ENCODE measurements at places on chromosomes 5 and 9.
A peak's percentile ranks its signal among the peaks of the same experiment; 100 is the strongest.

DNA sequence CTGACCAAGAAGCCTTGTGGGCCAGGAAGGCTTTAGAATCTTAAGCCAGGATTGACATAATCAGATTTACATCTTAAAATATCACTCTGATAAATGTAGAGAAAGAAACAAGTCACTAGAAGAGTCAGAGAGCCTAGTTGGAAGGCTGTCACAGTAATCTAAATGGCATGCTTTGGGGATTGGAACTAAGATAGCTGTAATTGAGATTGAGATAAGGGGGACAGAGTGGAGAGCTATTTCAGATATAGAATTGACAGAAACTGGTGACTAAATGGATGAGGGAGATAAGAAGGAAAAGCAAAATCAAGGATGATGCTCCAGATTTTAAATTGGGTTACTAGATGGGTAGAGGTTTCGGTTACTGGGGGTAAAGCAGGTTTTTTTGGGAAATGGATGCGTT lies 100.5 kb downstream of the XRCC4 start:
- DNase-seq: no peak

- DNase-seq: peak; percentile 77
These were observed 727 bp downstream of the SMAD5 start for GRCh38 chr5:136133222-136133921.

- peak; percentile 80 for DNase-seq
These were observed 71.1 kb downstream of the GNAQ start for GRCh38 chr9:77960356-77961153.

DNA sequence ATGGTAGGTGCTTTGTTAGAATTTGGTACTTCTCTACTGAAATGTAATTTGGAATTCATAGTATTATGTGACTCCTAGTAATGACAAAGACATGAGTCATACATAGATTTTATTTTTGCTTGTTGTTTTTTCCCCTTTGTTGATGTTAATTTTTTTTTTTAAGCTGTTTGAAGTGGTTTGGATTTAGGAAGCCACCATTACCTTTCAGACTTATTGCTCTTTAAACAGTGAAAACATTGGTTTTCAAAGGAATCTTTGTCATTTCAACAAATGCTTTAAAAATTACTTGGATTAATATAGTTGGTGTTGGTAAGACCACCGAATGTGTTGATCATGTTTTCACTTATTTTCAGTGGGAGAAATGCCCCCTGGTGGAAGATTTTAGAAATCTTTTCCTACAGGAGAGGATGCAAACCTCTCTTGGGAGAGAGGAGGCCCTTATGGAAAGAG lies 170.1 kb upstream of the PITX1 start:
- DNase-seq: peak; percentile 35

DNA sequence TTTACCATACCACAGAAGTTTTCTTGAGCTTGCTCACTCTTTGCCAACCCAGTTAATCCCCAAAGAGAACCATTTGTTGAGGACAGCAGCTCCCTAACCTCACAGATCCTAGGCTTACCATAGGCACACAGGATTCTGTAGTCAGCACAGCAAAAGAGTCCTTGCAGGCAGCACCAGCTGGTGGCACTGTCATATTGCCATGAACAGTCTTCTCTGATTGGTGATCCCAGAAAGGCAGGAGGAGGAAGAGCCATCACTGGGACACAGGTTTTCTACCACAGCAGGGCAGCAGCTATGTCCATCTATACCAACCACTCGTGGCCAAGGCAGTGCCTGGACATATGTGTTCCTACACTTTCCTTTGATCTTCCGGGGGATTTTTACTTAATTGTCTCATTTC lies 297.1 kb upstream of the CD180 start:
- peak; percentile 54 for DNase-seq

DNA sequence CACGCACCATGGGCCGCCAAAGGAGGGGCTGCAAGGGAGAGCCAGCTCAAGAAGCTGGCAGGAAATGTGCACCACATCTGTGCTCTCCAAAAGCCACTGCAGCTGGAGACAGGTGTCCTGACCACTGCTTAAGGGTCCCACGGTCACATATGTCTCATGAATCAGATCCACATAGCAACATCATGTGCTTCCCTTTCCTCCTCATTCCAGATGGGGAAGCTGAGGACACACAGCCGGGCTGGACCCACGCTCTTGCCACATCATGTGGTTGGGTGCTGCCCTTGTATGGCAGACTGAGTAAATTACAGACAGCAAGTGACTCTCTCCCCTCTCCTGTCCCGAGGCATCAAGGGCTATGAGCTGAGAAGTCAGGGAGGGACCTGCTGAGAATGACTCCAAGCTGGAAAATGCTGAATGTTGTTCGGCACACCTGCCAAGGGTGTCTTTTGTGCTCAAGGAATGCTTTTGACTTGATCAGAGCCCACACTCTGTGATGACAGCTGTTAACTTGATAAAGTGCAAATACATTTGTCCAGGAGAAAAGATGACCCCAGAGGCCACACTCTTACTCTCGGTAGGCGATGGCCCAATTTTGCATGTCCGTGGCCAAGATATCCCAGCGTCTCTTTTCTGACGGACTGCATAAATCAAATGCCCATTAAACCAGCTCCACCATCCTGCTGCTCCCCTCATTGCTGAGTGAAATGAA lies 58.2 kb downstream of the NSUN2 start:
- DNase-seq: no peak

- no peak for DNase-seq
These were observed 460 bp upstream of the ACO1 start for GRCh38 chr9:32384002-32384363.

- DNase-seq: peak; percentile 13
These were observed 45.0 kb upstream of the N4BP3 start for GRCh38 chr5:178068293-178068692.

DNA sequence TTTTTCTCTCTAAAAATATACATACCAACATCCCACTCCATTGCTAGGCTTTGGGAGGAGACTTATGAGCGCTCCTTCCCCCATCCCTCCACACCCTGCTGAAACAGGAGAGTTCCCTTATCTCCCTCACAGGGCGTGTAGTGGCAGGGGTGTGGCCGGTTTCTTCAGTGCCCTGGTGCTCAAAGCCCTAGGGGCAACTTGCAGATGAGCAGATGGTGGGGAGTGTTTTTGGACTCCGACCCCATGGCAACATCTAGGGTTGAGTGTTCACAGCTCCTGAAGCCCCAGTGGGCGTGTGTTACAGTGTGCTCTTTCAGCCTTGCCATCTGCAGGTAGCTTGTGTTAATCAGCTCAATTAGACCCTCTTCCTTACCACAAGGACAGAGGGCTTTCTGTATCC lies 409.5 kb downstream of the MAT2B start:
- DNase-seq: no peak

DNA sequence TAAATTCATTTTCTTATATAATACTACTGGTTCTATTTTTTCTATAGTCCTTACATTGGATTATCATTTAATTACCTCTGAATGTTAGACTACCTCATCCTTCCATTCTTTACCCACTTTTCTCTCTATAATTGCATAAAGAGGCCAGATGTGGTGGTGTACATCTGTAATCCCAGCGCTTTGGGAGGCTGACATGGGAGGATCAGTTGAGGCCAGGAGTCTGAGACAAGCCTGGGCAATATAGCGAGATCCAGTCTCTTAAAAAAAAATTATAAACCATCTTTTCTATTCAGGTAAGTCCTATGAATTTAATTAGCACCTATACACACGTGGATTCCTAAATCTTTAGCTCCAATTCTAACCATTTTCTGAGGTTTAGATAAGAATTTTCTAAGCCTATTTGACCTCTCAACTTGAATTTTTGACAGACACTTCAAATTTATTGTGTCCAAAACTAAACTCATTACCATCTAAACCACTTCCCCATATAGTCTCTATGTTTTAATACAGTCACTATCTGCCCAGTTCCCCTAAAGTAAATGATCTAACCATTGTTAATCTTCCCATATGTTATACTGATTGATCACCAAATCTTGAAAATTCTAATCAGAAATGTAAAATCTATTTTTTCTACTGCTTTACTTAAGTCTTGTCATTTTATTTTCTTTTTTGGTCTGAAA lies 33.0 kb upstream of the CHD1 start:
- no peak for DNase-seq

All from neural progenitor cell (in vitro differentiated cells).